Umbilical cord (tissue), 2 donors: ENCODE measurements at places on chromosomes 5 and 9. TPM values are rescaled to one million over a fixed set of nuclear protein-coding genes. Genes with fewer than 3 reads are reported as not detected.

GRCh38 chr5:40649463-40650030 lies 30.2 kb upstream of the PTGER4 start:
- DNase-seq = no peak

- no peak for DNase-seq
These were observed 74.3 kb downstream of the NLN start for GRCh38 chr5:65796269-65796668.

- peak; percentile 83 for DNase-seq
These were observed 106.1 kb downstream of the THBS4 start for GRCh38 chr5:80141147-80141671.

GRCh38 chr5:22316294-22316693 lies 536.9 kb downstream of the CDH12 start:
- no peak for DNase-seq

Gene SHOC1
- 3.6 TPM for total RNA-seq

Gene RAPGEF1
- 19.3 TPM for total RNA-seq

GRCh38 chr5:60836131-60836530 lies 7.9 kb downstream of the ELOVL7 start:
- no peak for DNase-seq
